ENCODE measurements at places on chromosomes 13 and 19. TPM values are rescaled to one million over a fixed set of nuclear protein-coding genes. Genes with fewer than 3 reads are reported as not detected.

- DNase-seq: peak; percentile 79
Observed at GRCh38 chr19:14073925-14074838, 1.6 kb downstream of the MISP3 start.

DNA sequence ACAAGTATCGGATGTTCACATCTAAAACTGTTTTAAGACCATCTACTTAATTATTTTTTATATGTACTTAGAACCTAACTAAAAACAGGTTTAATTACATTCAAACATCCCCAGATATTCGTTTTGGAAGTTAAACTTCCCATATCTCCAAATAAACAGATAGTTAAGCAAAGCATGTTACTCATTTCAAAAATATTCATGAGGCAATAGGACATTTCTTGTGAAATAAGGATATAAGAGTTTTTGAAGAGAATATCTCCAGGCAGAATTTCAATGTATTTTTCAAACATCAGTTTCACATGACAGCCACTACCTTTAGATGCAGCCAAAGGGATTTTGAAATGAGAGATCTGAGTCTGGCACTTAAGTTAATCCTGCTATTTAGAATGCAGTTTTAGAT lies 697.5 kb downstream of the SLITRK1 start:
- no peak for DNase-seq

GRCh38 chr13:42815681-42816080 lies 34.3 kb downstream of the FAM216B start:
- no peak for DNase-seq

DNA sequence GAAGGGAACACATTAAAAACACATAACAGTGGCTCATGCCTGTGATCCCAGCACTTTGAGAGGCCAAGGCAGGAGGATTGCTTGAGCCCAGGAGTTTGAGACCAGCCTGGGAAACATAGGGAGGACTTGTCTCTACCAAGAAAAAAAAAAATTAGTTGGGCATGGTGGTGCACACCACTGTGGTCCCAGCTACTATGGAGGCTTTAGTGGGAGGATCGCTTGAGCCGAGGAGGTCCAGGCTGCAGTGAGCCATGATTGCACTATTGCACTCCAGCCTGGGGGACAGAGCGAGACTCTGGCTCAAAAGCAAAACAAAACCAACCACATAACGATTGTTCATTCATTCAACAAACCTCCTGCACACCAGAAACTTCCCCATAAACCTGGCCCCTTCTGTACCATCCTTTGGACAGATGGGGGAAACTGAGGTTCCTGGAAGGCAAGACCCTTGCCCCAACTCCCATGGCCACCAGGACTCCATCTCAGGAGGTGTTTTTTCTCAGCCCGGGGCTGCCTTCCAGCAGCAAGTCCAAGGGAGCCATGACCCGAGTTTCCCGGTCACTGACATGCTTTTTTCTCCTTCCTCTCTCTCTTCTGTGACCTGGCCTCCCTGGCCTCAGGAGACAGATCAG lies 4.3 kb downstream of the FOSB start:
- DNase-seq: no peak

DNA sequence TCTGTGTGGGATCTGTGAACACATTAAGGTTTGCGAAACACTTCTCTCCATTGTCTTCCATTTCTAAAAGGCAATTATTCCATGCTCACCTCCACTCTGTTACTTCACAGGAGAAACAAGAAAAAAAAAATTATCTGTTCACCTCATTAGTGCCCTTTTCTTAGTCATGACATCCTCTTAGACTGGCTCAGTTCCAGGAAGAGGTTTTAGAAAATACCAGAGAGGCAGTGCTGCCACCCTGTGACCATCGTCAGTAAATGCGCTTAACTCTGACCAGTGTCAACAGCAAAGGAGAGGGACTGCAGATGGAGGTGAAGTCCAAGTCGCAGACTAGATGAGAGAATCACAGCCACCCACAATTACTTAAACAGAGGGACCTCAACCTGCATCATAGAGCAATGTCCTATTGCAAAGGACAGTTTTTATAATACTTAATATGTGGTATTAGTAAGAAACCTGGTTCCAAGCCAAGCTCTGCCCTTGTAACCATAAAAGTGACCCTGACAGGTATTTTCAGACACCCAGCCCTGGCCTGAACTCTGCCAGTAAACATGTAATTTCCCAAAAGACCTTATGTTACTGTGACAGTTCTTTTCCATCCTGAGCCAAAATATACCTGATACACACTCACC lies 19.4 kb downstream of the CEACAM21 start:
- DNase-seq: peak; percentile 54

GRCh38 chr19:1237754-1238368 lies at the start of gene CBARP:
Gene CBARP (minus strand): TSS chr19:1238005. CDS start chr19:1236100, 1,905 bp downstream.
- DNase-seq: no peak

GRCh38 chr19:19747357-19748220 lies 14.7 kb upstream of the ZNF14 start:
- no peak for DNase-seq

GRCh38 chr13:58953638-58954037 lies 1210.1 kb downstream of the DIAPH3 start:
- no peak for DNase-seq

GRCh38 chr19:47729799-47730520 lies 15.4 kb upstream of the NOP53 start:
- peak; percentile 44 for DNase-seq

DNA sequence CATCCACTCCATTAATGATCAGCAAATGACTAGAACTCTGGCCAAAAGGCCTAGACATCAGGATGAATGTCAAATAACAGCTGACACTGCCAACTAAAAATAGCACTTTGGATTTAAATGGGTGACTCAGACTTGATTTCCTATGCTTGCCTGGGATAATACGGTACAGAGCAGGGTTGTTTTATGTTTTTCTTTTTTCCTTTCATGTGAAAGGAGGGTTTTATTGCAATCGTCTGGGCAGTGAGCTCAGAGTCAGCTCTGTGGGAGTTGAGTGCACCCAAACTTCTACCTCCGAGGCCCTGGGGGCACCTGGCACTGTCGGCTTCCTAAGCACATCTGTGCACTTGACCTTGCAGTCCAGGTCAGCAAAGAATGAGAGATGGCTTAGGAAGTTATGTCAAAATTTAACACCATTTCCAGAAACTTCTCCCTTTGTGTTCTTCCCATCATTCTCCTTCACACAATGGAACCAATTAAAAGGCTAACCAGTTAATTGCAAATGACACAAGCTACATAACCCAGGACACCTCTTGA lies 134.1 kb downstream of the LACC1 start:
- DNase-seq: no peak

DNA sequence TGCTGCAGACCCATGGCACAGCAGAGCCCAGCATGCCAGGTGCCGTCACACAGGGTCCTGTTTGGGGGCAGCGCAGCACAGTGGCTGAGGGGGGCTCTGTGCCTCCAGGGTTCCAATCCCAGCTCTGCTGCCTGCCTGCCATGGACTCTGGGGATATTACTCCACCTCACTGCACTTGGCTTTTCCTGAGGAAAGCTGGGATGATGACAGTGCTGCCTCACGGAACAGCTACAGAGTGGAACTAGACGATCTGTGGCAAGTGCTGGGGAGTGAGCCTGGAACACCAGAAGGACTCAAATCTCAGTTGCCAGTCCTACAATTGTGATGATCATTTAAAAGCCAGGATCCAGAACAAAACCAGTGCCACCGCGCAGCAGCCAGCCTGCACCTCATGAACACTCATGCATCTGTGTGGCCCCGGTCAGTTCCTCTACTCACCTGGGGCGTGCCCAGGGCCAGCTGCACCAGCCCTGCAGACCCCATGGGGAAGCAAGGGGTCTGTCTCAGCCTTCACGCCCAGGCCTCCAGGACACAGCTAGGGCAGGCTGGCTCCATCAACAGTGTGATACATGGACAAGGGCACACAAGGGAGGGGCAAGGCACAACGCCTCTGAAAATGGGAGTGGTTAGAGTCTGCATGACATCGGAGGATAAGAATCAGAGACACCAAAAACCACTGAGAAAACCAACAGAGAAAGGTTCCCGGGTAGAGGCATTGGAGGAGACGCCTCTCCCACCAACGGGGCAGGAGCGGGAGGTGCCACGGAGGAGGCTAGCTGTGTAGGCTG lies 55.2 kb downstream of the ATP7B start:
- peak; percentile 62 for DNase-seq

- no peak for DNase-seq
Observed at GRCh38 chr19:38484747-38485146, 51.3 kb downstream of the RYR1 start.

- DNase-seq: no peak
Observed at GRCh38 chr19:49915271-49915670, 13.7 kb upstream of the ATF5 start.

DNA sequence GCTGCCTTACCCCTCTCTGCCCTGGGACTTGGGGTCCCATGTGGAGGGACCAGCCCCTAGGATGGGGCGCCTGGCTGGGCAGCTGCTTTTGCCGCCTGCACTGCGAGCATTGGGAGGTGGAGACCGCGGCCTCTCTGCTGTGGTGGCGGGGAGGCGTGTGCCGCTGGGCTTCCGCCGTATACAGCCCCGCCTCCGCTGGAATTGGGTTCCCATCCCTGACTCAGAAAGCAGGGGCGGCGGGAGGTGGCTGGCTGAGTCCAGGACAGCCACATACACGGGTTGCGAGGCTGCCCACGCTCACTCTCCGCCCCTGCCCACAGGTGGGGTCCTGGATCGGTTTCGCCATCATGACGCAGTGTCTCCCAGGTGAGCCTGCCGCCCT lies 6.6 kb downstream of the NDUFB7 start:
- no peak for DNase-seq

DNA sequence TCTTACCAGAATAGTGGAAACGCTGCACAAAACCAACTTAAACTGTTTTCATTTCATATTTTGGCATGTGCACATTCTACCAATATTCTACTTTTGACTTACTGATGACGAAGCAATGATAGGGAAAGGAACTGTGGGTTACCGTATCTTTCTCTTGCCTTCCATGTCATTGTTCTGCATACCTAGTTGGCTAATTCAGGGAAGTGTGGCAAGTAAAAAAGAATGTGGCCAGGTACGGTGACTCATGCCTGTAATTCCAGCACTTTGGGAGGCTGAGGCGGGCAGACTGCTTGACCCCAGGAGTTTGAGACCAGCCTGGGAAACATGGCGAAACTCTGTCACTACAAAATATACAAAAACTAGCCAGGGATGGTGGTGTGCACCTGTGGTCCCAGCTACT lies 108.2 kb downstream of the SIPA1L3 start:
- DNase-seq: no peak

DNA sequence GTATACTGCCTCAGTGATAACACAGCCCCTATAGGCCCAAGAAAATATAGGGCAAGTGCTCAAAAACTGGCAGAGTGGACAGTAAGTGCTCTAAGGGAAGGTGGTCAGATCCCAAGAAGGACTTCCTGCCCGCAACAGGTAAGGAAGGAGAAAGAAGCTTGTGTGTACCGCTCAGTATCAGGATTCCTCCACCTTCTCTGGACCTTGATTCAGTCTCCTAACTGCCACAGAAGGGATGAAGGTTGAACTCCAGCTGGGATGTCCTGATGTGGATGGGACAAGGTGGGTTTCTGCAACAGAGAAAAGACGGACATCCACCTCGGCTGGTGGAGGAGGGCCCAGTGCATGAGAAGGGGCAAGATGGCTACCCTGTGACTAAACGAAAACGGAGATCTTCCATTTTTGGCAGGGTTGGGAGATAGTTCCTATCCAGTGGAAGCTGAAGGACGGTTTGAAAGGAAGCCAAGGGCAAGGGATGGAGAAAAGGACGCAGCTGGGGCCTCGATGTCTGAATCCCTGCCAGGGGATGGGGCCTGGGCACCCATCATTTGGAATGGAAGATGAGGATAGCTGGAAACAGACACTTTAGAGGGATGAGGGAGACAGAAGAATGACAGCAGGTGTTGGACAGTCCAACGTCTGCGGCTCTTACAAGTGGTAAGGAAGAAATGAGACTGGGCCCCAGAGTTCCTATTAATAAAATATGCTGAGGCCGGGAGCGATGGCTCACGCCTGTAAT lies 1.3 kb upstream of the ATF5 start:
- DNase-seq: no peak

DNA sequence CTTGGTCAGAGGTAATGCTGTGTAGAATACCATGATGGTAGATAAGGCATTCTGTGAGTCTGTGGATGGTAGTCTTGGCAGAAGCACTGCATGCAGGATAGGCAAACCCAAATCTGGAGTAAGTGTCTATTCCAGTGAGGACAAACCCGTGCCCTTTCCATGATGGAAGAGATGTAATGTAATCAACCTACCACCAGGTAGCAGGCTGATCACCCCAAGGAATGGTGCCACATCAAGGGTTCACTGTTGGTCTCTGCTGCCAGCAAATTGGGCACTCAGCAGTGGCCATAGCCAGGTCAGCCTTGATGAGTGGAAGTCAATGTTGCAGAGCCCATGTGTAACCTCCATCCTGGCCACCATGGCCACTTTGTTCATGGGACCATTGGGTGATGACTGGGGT lies 155.0 kb downstream of the RAP2A start:
- DNase-seq: no peak

GRCh38 chr19:2974342-2975041 lies 2.9 kb upstream of the TLE6 start:
- no peak for DNase-seq

DNA sequence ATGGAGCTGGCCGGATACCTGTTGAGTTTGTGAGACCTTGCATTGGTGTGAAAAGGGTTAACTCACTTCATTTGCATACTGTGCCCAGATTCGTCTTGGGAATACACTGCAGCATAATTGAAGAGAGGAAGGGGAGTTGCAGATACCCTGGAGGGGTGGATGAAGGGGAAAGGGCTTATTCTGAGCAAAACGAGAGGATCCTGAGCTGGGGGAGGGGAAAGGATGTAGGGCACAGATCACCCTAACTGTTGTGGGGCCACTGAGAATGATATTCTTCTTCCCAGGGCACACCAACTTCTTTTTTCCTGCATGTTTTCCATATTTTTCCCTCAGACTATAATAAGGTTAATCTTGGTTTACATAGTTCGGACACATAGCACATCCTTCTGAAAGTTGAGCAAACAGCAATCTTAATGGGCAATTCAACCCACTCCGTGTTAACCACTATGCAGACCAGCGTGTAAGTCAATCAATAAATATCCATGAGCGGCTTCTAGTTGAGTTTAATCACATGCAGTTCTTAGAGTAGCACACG lies 11.7 kb upstream of the PTPRS start:
- DNase-seq: no peak

- DNase-seq: no peak
Observed at GRCh38 chr19:11208561-11209471, 11.5 kb upstream of the KANK2 start.

PDCD2L gene
- 8.1 TPM for total RNA-seq

CGB5 gene
- not detected for total RNA-seq

ZNF540 gene
- 8.4 TPM for total RNA-seq

GSX1 gene
- not detected for total RNA-seq

PPM1N gene
- total RNA-seq: 0.43 TPM

CYP2A6 gene
- total RNA-seq: not detected

ZNF432 gene
- total RNA-seq: 9.1 TPM

TLE6 gene
- total RNA-seq: 4.1 TPM

OSCAR gene
- 1.8 TPM for total RNA-seq

ZNF439 gene
- 8.9 TPM for total RNA-seq

CD37 gene
- total RNA-seq: 10.1 TPM

ZNF132 gene
- total RNA-seq: 5.6 TPM

Data from mucosa of descending colon (tissue), 3 donors.